ENCODE measurements at places on chromosomes 4 and X. TPM values are rescaled to one million over a fixed set of nuclear protein-coding genes. Genes with fewer than 3 reads are reported as not detected.

The KIF4A gene
- total RNA-seq: 2.2 TPM

The ADH7 gene
- 11.8 TPM for total RNA-seq

DNA sequence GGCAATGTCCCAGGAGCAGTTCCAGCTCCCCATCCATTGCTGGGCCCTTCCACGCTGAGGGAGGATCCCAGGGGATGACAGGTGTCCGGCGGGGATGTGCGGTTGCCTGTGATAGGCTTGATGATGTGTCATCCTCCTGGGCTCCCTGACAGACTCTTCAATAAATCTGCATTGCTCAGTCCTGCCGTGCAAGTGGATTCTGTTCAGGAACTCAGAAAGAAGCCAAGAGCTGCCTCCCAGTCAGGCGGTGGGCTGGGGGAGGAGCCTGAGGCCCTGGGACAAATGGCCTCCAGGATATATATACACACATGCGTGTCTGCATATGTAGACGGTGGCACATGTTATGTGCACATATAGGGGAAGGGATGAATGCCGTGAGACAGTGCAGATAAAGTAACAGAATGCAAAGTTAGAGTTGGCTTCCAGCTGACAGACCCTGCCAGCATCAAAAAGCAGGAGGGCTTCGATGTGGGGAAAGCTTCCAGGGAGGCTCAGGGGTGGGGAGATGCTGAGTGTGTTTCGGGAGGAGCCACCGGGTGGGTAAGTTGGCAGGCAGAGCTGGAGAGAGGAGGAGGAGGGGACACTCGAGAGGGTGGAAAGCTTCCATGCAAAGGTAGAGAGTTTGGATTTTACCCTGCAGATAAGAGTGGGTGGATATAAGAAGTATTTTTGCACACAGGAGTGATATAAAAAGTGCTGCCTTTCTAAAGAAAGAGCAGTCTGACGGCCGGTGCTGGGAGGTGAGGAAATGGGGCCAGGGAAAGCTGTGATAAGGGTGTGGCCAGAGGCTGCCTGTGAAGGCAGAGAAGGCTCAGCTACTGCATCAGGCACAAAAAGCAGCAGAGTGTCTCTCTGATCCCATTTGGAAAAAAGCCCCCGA lies 28.5 kb upstream of the CRMP1 start:
- H3K4me3 ChIP-seq: no peak overlapping the region
- H3K27ac ChIP-seq: no peak overlapping the region
- H3K27me3 ChIP-seq: no peaks in the 10 kb centered on the region
- H3K36me3 ChIP-seq: no peaks in the 10 kb centered on the region
- DNase-seq: no peak
- no peaks in the 10 kb centered on the region for H3K4me1 ChIP-seq

GRCh38 chrX:119885554-119886428 lies 9.9 kb upstream of the AKAP14 start:
- H3K4me1 ChIP-seq: no peaks in the 10 kb centered on the region
- H3K27ac ChIP-seq: no peak overlapping the region
- H3K36me3 ChIP-seq: no peaks in the 10 kb centered on the region
- H3K27me3 ChIP-seq: no peaks in the 10 kb centered on the region
- H3K4me3 ChIP-seq: no peak overlapping the region

DNA sequence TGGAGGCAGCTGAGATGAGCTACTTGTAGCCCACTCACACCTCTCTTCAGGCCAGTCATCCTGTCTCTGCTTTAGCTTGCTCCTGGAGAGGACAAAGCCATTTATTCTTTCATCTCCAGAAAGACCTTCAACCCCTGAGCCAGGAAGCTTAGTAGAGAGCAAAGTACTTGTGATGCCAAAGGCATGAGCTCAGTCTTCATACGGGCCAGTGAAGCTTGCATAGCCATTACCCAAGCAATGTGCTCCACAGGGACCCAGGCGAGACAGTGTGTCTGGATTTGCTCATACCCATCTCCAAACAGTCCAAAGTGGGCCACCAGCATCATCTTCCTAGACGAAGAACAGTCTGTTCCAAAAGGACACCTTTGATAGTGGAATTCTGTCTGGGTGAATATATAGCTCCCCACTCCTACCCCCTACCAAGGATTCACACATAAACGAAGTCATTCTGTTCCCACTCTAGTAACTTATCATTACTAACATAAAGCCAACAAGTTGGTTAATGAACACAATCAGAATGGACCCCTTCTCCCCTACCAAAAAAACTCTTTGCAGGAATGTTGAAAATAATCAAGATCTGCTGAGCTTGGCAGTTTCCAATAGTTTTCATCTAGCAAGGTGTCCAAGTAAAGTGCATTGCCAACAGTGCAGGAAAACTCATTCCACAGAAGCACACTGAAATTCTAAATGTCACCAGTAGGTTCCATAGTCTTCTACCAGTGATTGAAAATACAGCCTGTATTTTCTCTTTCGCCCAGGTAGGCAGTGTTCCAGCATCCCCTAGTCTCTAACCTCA lies 6.7 kb downstream of the TNMD start:
- no peak for DNase-seq
- H3K27me3 ChIP-seq: no peaks in the 10 kb centered on the region
- no peaks in the 10 kb centered on the region for H3K4me1 ChIP-seq

DNA sequence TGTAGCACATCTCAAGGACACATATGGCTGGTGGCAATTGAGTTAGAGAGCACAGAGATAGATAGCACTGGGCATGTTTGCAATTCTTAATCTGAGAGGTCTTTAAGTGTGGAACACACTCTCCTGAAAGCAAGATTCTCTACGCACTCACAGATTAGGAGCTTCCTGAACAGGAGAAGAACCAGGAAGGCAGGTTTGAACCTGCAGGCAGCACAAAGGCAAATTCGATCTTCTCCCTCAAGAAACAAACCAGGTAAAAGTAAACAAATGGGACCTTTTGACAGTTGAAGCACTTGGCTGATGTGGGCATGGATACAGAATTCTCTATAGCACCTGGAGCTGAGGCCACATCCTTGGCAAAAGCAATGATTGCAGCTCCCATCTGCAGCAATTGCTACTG lies 24.3 kb downstream of the HS3ST1 start:
- H3K4me3 ChIP-seq: no peak overlapping the region
- no peak for DNase-seq
- no peaks in the 10 kb centered on the region for H3K36me3 ChIP-seq
- H3K27ac ChIP-seq: no peak overlapping the region

DNA sequence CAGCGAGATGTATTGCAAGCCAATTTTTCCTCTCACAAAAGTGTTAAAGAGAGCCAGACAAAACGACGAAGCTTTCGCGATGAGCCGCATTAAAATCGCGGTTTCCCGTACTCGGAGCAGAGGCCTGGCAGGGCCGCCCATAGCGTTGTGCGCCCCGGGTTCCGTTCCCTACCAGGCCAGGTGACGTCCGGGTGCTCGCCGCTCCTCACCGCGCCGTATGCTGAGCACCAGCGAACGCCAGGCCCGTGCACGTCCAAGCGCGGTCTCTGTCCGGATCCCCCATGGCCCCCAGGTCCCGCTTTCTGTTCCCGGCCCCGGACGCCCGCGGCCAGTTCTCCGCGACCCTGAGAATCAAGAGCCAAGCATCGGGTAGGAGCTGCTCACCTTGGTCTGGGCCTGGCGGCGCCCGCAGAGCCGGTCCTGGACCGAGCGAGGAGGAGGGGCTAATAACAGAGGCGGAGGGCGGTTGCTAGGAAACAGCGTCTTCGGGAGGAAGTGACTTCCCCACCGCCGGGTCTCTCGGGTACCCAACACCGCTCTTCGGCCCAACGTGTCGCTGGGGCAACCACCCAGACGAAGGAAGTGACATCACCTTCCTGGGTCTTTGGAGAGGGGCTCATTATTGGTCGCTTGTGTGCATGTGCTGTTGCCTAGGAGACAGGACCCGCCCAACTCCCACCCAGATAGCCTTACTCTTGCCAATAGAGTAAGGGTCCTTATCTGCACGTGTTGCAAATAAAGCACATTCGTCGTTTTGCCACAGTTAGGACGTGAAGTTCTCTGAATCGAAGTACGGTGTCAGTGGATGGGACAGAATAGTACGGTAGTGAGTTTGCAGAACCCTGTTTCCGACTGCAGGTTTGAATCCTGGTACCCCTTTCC lies at the start of gene MAP9:
Gene MAP9, minus strand, starts transcription at position 579 of the 882 bp plus-strand sequence. CDS start 1,115 bp downstream, outside the sequence.
- H3K4me3 ChIP-seq: peak within 1 kb of the TSS; percentile 50
- H3K27ac ChIP-seq: no peak within 1 kb of the TSS
- DNase-seq: no peak
- no peaks in the 10 kb centered on the region for H3K36me3 ChIP-seq
- peaks cover 6% of the 10 kb centered on the region for H3K4me1 ChIP-seq
- no peaks in the 10 kb centered on the region for H3K27me3 ChIP-seq
